Kidney (tissue), 22 donors: ENCODE measurements at places on chromosomes 1 and 21. TPM values are rescaled to one million over a fixed set of nuclear protein-coding genes. Genes with fewer than 3 reads are reported as not detected.

Gene CCDC18
- 3.9 TPM for total RNA-seq

Gene AGRN
- total RNA-seq, result 261 TPM

Gene VWA1
- total RNA-seq, result 116 TPM

Gene NCF2
- total RNA-seq, result 16.7 TPM

Gene OR4F29
- total RNA-seq, result not detected

DNA sequence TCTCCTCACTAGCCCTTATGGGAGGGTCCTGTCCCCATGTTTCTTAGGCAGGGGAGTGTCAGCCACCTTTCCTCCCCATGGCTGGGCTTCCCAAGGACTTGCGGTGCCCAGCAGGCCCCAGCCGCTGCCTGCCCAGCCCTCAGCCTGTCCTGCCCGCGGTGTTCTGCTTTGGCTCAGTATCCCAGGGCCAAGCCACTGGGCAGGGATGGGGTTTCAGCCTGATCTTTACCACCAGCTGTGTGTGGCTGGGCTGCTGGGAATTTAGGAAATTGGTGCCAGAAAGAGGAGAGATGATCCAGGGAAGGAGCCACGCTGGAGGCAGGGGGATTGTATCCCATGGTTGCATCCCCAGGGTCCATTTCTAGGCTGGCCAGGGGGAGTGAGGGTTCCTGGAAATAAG lies 6.9 kb upstream of the IGFN1 start:
- DNase-seq, result no peak

- no peak for DNase-seq
Measured at GRCh38 chr1:82269431-82269830, 468.7 kb downstream of the ADGRL2 start.

DNA sequence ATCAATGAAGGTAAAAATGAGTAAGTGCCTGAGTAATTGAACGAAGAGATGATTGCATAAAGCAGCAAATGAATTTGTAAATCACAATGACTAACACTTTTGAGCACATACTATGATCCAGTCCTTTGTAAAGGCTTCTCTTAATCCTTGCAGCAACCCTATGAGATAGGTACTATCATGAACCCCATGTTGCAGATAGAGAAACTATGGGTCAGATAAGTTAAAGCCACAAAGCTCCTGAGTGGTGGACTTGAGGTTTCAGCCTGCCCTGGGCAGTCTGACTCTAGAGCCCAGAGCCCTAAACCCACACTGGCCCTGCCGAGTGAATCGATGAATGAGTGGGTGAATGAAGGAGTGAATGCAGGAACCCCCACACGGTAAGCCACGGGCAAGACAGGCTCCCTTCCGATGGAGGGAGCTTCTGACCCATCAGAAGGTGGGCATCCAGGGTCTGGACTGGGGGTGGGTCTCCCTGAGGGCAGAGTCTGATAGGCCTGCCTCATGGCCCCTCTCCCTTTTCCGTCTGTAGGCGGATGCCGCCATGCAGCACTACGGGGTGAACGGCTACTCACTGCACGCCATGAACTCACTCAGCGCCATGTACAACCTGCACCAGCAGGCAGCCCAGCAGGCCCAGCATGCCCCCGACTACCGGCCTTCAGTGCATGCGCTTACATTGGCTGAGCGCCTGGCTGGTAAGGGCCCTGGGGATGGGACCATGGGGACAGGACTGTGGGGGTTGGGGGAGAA lies 17.0 kb downstream of the DMBX1 start:
- DNase-seq, result no peak

DNA sequence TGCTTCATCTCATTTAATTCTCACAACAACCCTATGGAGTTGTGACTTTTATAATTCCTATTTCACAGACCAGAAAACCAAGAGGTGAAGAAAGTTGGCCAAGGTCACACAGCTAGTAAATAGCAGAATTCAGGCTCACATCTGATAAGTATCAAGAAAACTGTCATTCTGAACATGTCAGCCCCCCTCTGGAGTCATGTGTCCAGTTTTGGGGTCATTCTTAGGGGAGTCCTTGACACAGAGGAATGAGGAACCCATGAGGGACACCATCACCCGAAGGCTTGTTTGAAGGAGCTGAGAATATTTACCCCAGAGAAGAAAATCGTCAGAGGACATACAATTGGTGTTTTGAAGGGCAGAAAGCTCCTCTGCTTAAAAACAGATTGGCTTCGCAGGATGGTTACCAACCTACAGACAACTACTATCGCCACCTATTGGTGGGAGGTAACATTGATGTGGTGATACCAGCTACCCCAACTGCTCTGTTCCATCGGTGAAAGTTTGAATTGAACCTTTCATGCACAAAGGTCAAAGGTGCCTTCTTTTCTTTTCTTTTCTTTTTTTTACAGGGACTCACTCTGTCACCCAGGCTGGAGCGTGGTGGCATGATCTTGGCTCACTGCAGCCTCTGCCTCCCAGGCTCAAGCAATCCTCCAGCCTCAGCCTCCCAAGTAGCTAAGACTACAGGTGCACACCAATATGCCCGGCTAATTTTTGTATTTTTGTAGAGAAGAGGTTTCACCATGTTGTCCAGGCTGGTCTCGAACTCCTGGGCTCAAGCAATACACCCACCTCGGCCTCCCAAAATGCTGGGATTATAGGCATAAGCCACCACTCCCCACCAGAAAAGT lies 31.3 kb downstream of the NCMAP start:
- no peak for DNase-seq

DNA sequence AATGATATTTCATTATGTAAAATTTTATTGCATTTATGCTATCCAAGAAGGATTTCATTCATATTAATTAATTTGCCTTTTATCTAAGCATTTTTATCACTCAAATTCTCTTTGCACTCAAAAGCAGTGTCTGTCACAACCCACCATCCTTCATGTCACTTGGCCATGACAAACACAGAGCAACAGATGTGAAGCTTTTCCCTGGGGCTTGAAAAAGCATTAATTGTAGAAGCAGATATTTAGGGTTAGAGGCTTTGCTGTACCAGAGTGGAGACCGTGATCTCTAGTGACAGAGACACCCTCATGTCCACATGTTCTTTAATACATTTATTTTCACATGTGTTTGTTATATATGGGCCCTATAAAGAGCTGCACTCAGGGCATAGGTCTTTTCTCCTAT lies 230.5 kb downstream of the SPATA17 start:
- DNase-seq, result no peak

- DNase-seq, result no peak
Measured at GRCh38 chr1:35500439-35500838, 56.8 kb downstream of the KIAA0319L start.

DNA sequence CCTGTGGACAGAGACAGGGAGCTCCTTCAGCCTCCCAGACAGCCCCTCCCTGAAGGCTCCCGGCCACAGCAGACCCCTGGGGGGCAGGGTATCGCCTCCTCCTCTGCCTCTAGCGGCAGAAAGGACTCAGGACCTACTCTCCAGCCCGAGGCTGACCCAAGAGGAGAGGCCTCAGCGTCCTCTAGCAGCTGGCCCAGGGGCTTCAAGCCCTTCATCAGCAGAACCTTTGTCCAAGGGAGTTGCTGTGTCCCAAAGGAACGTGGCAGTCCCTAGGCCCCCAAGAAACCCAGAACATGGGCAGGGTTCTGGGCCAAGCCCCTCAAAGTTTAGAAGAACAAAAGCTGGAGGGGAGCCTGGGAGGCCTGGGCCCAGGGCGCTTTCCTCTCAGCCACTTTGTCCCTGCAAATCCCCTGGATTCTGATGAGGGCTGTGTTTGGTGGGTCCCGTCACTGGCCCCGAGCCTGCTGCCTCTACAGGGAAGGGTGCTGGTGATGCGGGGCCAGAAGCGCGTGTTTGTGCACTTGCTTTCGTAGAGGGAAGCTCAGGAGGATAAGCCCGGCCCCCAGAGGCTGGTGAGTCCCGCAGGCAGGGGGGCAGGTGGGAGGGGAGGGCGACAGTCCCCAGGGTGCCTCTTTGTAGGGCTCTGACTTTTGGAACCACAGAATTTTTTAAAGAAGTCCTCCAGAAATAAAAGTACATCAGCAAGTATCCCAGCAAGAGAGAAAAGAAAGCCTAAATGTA lies 13.3 kb downstream of the ITGB2 start:
- no peak for DNase-seq

GRCh38 chr1:169329383-169329782 lies 38.2 kb downstream of the NME7 start:
- no peak for DNase-seq

DNA sequence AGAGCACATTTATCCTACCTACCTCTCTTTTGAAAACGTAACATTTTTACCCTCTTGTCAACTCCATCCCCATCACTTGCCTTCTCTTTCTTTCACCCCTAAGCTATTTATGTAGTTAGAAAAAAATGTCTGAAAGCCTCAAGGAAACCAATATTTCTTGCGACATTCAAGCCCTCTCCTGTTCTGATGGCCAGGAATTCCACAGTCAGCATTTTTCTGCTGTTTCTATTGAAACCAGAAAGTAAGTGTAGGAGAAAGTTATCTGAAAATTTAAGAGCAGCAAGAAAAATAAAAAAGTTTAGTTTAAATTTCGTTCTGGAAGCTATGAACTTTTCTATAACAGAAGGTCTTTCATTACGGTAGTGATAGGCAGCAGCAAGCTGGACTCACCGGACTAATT lies 247.6 kb upstream of the PBX1 start:
- DNase-seq, result no peak

GRCh38 chr1:246146804-246147523 lies 360.1 kb downstream of the SMYD3 start:
- no peak for DNase-seq

DNA sequence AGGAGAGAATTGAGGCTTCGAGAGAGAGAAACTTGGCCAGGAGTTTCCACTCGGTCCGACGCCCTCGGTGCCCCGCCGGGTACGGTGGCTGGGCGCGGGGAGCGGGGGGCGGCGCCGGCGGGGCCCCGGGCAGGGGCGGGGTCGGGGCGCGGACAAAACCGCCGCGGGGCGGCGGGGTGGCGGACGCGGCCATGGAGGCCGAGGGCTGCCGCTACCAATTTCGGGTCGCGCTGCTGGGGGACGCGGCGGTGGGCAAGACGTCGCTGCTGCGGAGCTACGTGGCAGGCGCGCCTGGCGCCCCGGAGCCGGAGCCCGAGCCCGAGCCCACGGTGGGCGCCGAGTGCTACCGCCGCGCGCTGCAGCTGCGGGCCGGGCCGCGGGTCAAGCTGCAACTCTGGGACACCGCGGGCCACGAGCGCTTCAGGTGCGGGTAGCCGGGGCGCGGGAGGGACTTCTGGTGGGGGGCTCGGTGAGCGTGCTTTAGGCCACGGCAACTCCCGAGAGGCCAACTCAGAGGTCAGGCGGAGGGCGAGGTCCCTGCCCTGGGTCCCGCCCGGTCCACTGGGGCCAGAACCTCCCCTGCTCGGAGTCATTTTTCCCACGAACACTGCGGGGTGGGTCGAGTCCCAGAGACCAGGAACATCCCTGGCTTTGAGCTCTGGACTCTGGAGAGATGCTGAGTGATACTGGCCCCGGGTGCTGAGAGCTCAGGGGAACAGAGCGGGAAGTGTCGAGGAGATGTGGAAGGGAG lies 431 bp downstream of the RAB42 start:
- DNase-seq, result no peak

DNA sequence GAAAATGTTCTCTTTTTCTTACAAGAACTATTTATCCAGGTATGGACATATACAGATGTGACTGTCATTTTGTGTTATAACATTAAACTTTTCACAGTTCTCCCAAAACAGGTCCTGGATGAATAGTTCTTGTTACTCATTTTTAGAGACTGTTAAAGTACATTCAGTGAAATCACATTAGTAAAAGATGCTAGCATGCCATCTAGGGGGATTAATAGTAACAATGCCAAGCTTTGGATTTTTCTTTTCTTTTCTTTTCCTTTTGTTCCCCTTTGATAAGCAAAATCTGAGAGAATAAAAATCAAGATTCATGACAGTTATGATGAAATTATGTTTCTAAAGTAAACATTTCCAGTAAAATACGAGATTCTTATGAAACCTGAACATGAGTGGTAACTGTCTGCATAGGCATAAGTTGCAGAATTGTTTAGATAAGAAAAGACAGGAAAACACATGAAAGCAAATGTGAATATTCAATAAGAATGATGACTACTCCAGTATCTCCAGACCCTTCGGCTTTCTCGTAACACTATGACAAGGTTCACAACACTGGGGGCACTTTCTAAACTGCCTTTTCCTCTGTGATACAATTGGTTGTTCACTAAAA lies 77.5 kb downstream of the TPR start:
- DNase-seq, result no peak

- DNase-seq, result no peak
Measured at GRCh38 chr1:184462155-184462554, 75.3 kb downstream of the C1orf21 start.

DNA sequence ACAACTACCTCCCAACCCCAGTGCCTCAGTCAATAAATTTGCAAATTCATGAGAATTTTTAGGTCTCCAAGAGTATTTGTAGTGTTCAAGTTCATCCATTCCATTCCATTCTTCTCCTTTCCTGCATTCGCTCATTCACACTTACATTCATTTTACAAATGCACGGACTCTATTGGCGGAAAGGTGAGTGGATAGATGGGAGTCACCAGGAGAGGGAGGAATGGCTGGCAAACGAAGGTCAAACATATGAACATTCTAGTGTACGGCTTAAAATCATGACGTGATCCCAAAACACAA lies 2.5 kb downstream of the LORICRIN start:
- DNase-seq, result no peak

DNA sequence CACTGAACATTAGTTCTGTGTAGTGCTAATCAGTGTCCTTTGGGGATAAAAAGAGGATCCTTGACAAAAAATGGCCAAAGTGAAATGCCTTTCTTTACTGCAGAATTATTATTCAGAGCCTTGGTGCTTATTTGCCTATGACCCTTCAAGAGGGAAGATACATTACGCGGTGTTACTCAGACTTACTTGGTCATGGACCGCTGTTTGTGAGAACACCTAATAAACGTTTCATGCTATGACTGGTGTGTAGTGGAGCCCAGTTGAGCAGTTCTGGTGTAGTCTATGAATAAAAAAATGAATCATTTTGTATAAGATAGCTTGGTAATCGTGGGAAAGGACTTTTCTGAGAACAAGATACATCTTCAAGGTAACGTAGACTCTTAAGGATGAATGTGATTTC lies 8.3 kb downstream of the NFYC start:
- DNase-seq, result no peak

DNA sequence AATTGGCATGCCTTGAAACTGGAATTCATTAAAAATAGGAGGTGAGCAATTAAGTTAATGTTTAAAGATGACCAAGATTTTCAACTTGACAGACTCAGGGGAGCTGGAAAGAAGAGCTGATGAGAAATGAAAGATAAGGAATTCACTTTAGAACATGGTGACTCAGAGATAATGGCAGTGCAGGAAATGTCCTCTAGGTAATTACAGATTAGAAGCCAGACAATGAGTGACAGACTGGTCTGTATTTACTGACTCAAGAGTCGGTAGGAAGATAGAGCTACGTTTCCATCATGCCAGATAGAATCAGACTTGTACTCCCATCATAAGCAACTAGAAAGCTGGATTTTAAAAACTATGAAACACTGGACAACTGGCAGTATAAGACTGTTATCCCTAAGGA lies 151.6 kb downstream of the AJAP1 start:
- DNase-seq, result no peak
